ENCODE measurements at places on chromosomes 6 and 20.

GRCh38 chr20:18801516-18801915 is 12.1 kb upstream of the SCP2D1 start:
- DNase-seq: no peak

- no peak for DNase-seq
Observed at GRCh38 chr6:3987053-3987452, 91.9 kb downstream of the FAM217A start.

- no peak for DNase-seq
Observed at GRCh38 chr6:52749556-52750152, 13.6 kb downstream of the GSTA2 start.

GRCh38 chr6:133184798-133185372 is 56.3 kb upstream of the EYA4 start:
- DNase-seq: no peak
